ENCODE measurements at places on chromosomes 11 and 22.

- ATAC-seq = no peak
These were observed 430.9 kb downstream of the ETS1 start for GRCh38 chr11:128156486-128156885.

DNA sequence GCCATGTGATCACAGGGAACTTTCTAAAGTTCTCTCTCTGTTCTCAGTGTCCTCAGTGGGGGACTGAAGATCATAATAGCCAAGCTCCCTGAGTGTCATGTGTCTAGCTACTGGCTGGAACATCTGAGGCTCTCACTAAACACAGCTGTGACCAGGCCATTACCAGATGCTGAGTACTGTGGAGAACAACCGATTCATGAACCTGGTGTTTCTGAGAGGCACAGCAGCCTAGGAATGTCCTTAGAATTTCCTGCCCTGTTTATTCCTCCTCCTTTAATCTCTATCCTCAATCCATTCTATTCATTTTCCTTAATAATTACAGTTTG, 93.0 kb downstream of the ME3 start:
- no peak for ATAC-seq

DNA sequence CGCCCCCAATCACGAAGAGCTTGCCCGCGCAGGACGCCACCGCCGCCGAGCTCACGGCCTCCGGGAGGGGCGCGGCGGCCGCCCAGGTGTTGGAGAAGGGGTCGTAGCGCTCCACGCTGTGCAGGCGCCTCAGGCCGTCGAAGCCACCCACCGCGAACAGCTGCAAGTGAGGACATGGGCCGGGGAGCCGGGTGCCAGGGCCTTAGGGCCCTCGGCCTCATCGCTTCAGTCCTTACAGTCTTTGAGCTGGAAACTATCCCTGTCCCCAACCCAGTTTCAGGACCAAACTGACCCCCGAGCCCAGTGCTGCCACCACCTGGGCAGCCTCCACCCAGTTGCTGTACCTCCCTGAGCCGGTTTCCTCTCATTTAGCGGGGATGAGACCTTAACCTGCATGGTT, 7.6 kb downstream of the KLHL35 start:
- ATAC-seq = no peak

DNA sequence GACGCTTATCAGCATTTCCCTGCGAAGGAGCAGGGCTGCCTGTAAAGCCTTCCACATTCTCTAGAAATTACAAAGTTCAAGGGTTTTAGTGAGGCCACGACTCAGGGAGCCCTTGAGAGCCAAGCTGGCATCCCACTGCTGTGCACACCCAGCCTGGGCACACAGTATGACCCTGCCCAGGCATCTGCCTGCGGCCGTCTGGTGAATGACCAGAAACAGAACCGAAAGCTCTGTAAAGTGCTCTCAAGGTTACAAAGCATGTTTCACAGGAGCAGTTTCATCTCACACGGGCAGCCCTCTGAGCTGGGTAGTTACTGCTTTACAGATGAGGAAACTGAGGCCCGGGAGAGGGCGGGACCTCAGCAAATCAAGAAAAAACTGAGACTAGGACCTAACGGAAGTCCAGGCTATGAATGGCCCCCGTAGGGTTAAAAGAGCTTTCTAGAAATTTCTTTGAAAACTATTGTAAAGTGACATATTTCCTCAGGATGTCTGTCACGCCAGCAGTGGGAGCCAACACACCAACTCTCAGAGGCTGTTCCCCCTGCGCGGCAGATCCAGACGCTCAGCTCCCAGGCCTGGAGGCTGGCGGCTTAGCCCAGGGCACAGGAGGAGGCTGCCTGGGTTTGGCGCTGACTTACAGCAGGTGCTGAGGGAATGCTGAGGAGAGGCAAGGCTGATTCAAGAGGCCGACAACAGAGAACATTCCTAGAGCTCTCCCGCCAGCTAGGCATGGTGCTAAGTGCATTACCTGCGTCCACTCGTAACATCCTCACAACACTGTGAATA, 7.7 kb upstream of the TCF20 start:
- no peak for ATAC-seq

DNA sequence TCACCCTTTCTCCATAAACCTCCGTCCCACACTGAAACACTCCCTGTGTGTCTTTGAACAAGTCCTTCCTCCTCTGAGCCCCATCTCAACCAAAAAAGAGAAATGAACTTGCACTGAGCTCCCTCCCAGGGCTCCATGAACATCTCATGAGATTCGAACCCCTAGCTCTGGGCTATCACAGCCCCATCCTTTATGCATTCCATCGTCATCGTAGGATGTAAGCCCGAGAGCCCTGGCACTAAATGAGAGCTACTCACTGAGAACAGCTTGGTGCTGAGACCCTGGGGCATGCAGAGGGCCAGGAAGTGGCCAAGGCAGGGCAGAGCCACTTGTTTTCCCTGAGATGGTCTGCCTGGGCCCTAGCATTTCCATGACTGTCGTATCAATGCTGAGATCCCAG, 12.9 kb upstream of the SLC43A3 start:
- no peak for ATAC-seq

- no peak for ATAC-seq
These were observed 45.3 kb downstream of the DHCR7 start for GRCh38 chr11:71402878-71403277.

- no peak for ATAC-seq
These were observed 17.1 kb downstream of the LRP5 start for GRCh38 chr11:68329536-68329935.

All from SK-N-SH treated with all-trans-retinoic acid at 6 μM for 48 hours (cell line).